GM04504 (cell line): ENCODE measurements at places on chromosomes 4 and X.

- DNase-seq = no peak
Measured at GRCh38 chr4:158395889-158396288, 125.8 kb upstream of the RXFP1 start.

DNA sequence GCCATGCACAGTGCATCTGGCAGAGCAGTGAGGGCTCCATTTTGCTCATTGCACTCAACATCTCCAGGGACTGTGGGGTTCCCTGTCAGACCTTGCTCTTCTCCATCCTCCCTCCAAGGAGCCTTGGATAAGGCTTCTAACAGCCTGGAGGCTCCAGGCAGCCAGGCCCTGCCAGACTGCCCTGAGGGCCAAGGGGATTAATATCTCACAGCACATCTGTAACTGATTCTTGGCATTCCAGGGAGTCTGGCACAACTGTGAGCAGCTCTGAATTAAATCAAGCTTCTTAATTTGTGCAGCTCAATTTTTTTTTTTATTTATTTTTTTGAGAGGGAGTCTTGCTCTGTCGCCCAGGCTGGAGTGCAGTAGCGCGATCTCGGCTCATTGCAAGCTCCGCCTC, 224.5 kb upstream of the PGRMC2 start:
- DNase-seq = no peak

GRCh38 chrX:151082077-151082948, 94.1 kb upstream of the GPR50 start:
- DNase-seq = peak; percentile 15

DNA sequence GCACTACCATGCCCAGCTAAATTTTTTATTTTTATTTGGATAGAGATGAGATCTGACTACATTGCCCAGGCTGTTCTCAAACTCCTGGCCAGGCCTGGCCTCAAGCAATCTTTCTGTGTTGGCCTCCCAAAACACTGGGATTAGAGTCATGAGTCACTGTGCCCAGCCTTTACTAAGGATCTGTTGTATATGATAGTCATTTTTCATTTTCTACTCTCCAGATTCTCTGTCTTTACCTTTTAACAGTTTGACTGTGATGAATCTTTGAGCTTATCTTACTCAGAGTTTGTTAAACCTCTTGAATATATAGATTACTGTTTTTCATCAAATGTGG, 161.8 kb downstream of the FNIP2 start:
- DNase-seq = no peak

GRCh38 chrX:42725196-42725595, 52.8 kb downstream of the PPP1R2C start:
- no peak for DNase-seq

DNA sequence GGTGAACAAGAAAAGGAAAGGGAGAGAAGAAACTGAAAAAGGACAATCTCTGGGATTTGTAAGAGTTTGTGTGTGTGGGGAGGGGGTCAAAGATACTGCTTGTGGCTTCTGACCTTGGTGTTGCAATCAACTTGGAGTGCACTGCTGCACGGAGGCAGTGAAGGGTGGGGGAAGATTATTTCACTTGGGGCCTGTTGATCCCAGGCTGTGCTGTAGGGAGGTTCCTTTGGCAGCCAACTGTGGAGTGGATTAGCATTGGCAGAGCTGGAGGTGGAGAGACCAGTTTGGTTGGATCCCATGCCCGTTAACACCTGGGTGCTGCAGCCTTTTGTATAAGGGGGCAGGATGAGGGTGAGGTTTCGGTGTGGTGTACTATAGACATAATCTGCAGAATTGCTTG, 38.2 kb downstream of the AFF1 start:
- no peak for DNase-seq

DNA sequence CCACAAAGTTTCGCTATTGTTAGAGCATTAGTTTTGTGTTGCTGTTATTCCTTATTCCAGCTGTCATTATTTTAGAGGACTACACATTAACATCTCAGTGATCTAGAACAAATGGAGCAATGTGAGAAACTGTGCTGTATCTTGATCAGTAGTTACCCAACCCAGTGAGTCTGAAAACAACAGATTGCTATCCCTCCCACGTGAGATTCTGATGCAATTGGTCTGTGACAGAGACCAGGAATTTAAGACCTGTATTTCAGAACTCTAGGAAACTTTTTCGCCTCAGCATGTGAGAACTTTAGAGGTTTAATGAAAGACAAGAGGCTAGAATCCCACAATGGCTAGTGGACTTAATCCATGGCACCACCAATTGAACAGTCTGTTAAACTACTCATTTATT, 35.7 kb upstream of the CDS1 start:
- no peak for DNase-seq

DNA sequence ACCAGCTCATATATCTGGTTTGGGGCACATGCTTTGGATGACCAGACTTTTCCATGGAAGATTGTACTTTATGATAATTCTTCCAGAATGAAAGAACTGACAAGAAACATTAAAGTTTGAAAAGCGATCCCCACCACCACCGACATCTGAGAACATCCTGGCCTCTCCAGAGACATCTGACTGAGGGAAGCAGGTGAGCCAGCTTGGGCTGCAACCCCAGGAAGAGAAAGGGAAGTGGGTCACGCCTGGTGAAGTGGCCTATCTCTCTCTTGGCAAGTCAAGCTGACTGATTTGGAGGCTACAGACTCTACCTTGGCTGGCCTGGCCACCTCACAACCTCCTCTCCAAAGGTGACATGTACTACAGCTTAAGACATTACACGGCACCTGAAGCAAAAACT, 20.7 kb downstream of the PARM1 start:
- DNase-seq = no peak

GRCh38 chrX:131789664-131790063, 233.4 kb upstream of the STK26 start:
- no peak for DNase-seq

GRCh38 chrX:14355556-14355955, 173.8 kb upstream of the GLRA2 start:
- no peak for DNase-seq

- no peak for DNase-seq
Measured at GRCh38 chr4:92501456-92501855, 197.7 kb downstream of the GRID2 start.

DNA sequence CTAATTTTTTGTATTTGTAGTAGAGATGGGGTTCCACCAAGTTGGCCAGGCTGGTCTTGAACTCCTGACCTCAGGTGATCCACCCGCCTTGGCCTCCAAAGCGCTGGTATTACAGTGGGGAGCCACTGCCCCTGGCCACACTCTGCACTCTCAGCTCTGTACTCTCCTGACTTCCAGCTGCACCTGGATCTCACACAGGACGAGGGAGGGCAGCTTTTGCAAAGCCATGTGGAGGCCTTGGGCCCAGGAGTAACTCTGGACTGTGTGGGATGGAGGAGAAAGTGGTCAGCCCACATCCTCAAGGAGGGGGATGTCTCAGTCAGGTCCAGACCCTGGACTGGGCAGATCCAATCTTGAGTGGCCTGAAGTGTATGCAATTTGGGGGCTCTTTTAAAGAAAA, 23.0 kb downstream of the NAT8L start:
- DNase-seq = no peak

DNA sequence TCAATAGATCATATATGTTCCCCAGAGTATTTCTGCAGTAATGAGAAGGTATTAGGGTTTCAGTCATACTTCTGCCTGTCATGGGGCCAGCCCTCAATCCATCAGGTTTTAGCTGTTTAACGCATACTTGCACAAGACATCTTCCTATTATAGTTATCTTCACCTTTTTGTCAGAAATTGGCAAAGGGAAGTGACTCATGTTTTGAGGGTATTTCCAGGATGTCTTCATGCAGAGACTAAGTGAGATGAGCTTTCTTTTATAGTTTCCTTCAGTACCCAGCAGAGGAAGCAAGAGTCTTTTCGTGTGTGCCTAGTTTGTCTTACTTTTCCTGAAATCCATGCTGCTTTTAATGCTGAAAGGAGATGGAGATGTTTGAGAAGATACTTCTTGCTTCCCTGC, 9.5 kb downstream of the CSTF2 start:
- no peak for DNase-seq

DNA sequence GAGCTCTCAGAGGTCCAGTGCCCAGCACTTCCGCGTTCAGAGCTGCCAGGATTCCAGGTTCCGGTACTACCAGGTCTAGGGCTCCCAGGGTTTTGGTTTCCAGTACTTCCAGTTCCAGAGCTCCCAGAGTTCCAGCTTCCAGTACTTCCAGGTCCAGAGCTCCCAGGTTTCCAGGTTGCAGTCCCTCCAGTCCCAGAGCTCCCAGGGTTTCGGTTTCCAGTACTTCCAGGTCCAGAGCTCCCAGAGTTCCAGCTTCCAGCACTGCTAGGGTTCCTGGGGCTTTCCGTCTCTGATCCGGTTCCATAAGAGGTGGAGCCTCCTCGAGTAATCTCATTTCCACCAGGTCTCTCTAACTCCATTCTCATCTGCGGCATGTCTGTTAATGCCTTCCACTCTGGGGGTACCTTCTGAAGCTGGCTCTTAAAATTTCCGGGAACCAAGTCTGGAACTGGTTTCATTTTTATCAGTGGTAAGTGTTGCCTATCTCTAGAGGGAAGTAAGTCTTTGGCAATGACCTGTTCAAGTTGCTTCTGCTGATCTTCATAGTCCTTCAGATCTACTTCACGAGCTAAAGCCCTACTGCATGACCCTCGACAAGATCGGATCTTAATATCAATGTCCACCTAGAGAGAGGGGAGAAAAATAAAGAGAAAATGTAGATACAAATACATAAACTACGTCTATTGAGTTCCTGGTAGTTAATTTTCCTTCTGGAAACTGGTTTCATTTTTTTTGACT, 4.1 kb downstream of the FGA start:
- DNase-seq = no peak

GRCh38 chr4:16767861-16768260, 130.6 kb downstream of the LDB2 start:
- no peak for DNase-seq

GRCh38 chr4:6011686-6012085, 6.5 kb downstream of the C4orf50 start:
- DNase-seq = no peak

- DNase-seq = peak; percentile 55
Measured at GRCh38 chrX:39527025-39527424, 570.7 kb downstream of the BCOR start.

DNA sequence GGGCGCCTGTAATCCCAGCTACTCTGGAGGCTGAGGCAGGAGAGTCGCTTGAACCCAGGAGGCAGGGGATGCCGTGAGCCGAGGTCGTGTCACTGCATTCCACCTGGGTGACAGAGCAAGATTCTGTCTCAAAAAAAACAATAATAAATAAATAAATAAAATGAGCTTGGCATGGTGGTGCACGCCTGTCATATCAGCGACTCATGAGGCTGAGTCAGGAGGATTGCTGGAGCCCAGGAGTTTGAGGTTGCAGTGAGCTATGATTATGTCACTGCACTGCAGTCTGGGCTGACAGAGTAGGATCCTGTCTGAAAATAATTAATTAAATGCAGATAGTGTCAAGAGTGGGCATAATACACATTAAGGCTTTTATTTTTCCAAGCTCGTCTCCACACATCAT, 77.5 kb downstream of the DHRSX start:
- DNase-seq = no peak

DNA sequence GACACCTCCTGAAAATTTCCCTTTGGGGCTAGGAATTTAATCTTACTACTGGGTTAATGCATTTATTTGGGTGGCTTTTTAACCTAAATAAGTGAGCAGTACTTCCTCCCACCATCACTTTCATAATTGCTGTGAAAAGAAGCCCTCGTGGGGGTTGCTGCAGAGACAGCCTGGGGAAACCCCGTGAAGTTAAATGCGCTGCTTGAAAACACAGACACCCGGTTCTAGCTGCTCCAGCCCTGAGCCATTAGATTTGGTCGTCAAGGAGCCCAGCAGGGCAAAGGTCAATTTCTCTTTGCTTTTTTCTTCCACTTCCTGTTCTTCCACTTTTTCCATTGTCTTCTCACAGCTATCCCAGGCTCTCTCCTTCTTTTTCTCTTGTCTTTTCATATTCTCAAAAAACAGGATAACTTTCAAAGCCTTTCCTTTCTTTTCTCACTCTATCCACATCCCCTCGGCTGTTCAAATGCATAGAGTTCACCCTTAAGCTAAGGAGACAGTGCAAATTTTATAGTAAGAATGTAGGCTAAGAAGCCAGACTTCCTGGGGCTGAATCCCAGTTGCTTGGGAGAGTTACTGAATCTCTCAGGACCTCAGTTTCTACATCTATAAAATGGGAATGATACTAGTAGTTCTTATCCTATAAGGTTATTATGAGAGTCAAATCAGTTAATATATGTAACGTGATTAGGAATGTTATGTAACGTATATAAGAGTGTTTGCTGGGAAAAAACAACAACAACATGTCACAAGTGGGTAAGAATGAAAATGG, 91.5 kb upstream of the ZNF827 start:
- DNase-seq = no peak

- DNase-seq = no peak
Measured at GRCh38 chrX:116493271-116493670, 30.5 kb upstream of the CT83 start.

GRCh38 chr4:127634181-127634580, 1.4 kb downstream of the INTU start:
- DNase-seq = peak; percentile 27

DNA sequence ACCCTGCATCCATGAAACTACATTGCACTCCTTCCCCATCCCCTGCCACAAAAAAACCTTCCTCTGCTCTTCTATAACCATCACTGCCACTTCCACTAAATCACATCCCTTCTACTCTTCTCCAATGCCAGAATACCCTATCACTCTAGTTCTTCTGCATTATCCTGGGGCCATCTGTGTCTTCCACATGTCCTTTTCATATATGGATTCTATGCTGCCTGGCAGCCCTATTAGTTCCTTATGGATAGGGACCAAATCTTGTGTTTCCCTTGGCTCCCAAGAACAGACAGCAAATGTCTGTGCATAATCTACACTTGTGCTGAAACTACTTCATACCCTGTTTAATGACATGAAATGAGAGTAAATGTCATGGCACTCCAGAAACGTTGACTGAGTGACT, 68.0 kb downstream of the LHFPL1 start:
- no peak for DNase-seq

GRCh38 chr4:47837094-47837907, 566 bp downstream of the CORIN start:
- no peak for DNase-seq

DNA sequence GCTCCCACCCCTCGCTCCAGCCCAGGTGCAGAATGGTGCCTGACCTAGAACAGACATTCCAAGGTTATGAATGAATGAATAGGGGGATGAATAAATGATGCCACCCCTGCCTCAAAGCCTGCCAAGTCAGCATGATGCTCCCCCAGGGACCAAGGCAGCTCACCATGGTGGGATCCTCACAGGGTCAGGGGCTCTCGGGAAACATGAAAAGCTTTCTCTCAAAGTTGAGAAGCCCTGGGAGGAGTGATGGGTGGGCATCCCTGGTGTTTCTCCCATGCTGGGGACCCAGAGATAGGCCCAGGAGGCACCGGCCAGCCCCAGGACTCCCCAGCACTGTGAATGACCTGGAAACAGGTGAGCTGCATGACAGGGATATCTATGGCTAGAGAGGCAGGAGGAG, 58.9 kb downstream of the HTRA3 start:
- no peak for DNase-seq

GRCh38 chr4:119190354-119190753, 22.2 kb upstream of the USP53 start:
- DNase-seq = no peak

DNA sequence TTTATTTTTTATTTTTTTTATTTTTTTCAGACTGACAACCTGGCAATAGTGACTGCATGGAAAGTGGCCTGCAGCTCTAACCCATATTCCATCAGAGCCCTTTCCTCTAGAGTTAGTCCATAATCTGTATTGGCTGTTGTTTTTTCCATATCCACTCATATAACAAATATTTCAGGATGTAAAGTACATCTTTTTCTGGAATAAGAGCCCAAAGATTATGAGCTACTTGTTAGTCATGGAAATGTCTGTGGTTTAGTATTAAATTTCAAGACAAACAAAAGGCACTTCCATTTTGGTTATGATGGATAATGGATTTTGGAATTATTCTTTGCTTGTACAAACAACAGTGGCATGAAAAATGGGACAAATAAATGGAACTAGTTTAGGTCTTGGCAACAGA, 296.0 kb upstream of the HS3ST1 start:
- no peak for DNase-seq
